HT1080 (cell line): ENCODE measurements at places on chromosomes 7 and 10.
A peak's percentile ranks its signal among the peaks of the same experiment; 100 is the strongest.

GRCh38 chr10:24340883-24341282 lies 131.9 kb downstream of the KIAA1217 start:
- no peak for DNase-seq

DNA sequence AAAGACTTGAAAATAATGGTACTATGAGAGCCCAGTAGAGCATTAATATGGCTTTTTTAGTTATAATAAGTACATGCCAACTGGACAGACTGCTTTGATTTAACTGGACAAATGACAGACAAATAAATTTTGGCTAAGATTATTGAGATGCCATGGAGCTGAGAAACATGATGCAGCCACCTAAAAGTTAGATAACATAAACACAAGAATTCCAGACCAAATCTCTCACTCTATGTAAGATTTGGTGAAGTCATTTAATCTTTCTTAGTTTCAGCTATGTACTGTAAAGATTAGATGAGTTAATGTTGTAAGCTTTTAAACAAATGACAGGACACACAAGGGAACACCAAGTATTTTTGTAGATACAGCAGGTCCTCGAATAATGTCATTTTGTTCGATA lies 118.2 kb downstream of the CACNA2D1 start:
- no peak for DNase-seq

- no peak for DNase-seq
Observed at GRCh38 chr7:24034251-24034650, 249.7 kb upstream of the NPY start.

GRCh38 chr7:151459726-151460473 lies 20.0 kb upstream of the CRYGN start:
- peak; percentile 72 for DNase-seq

DNA sequence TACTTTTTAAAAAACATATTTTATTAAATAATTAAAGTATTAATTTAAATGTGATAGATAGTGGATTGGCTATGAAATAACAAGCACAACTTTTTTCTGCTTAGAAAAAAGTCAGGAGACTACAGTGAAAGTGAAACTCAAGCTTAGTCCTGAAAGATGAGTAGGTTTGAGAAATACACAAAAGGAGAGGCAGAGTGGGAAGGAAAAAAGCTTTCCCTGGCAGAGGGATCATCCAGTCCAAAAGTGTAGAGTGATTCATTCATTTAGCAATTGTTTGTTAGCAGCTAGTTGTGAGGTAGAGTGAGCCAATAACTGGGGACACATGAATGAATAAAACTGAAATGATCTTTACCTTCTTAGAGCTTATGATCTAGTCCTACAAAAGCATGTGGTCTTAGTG lies 93.5 kb downstream of the FOXP2 start:
- DNase-seq = peak; percentile 44

- DNase-seq = no peak
Observed at GRCh38 chr7:140082770-140083169, 20.0 kb upstream of the PARP12 start.

GRCh38 chr7:25716421-25716820 lies 435.6 kb upstream of the NFE2L3 start:
- peak; percentile 73 for DNase-seq

GRCh38 chr7:6074612-6075380 lies 43.6 kb downstream of the ANKRD61 start:
- no peak for DNase-seq

DNA sequence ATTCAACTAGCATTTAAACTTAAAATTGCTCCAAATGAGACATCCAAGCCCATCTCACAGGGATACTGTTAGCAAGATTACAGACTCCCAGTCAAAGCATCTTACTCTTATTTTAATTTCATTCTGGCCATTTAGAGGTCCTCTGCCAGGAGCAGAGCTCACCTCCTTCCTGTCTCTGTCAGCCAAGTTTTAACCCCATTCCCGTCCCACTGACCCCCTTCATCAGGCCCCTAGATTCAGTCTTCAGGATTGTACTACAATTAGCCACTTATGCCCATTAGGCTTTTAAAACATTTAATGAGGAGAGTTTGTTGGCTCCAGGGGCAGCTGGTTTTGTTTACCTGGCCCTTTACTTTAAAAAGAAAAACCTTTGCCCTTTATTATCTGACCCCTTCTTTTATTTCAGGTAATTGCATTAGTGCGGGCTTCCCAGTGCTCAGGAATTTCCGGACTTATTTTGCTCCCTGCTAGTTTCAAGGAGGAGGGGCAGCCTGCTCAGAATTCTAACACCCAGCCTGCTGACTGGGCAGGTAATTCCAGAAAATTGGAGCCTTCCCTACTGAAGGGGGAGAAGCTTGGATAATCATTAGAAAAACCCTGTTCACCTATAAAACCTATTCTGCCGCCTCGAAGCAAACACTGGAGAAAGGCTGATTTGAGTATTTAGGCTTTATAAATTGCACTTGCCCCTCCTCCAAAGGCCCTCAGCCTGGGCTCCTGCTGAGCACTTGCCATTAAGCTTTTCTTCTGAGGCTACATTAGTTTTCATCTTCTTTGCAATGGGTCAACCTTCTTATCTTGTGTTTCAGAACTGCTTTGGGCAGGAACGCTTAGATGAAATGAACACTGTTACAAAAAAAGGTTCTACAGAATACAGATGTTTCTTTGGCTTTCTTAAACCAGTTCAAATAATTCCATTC lies 200.5 kb upstream of the HPS1 start:
- no peak for DNase-seq

DNA sequence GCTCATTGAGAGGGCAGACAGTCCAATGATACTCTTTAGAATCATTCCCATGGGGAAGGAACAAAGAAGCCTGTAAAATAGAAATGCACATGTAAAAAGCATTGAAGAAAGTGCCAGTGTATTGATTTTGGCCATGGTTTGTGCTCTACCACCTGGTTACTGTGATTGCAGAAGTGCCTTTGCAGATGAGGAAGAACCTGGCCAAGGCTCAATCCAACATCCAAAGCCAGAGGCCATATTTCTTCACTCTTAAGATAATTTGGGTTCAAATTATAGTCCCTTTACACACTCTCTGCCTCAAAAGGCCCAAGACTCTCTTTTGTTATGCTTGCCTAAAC lies 122.1 kb downstream of the EGFR start:
- no peak for DNase-seq

DNA sequence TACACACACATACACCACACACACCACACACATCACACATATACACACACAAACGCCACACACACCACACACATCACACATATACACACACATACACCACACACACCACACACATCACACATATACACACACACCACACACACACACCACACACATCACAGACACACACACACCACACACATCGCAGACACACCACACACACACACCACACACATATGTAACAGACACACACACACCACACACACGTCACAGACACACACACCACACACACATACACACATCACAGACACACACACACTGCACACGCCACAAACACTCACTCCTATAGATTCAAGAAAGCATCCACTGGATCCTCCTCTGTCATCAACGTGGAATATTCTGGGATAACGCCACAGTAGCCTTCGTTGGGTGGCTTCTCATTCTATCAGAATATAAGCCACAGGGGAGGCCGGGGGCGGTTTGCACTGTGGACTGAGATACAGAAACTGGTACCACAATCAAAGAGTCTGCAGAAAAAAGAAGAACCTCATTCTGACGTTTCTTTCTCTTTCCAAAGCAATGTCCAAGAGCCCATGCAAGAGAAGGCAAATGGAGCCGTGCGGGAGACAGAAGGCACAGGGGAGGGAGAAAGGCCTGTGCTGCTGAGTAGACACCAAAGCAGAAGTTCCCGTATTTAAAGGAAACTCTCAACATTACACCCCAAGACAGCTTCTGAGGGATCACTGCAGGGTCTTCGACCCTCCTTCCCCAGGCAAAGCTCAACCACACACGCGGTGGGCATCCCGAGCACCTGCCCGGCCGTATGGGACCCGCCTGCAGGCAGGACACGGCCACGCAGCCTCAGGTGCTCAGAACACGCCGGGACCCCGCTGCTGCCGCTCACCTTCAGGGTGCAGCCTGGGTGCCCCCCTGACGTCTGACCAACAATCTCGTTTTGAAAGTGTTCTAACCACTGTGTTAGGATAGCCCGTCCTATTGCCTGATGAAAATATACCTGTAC lies 321.2 kb downstream of the DNAJB6 start:
- no peak for DNase-seq

- DNase-seq = no peak
Observed at GRCh38 chr7:30196408-30196807, 61.6 kb downstream of the MTURN start.

GRCh38 chr10:1200866-1201807 lies 145.0 kb downstream of the WDR37 start:
- no peak for DNase-seq

- DNase-seq = peak; percentile 90
Observed at GRCh38 chr7:70178787-70179186, 580.5 kb downstream of the AUTS2 start.

- peak; percentile 70 for DNase-seq
Observed at GRCh38 chr10:44180321-44181168, 204.4 kb downstream of the CXCL12 start.

GRCh38 chr10:128927497-128928161 lies 539.4 kb upstream of the MGMT start:
- no peak for DNase-seq

- DNase-seq = no peak
Observed at GRCh38 chr7:128025819-128026218, 5.4 kb downstream of the LRRC4 start.

DNA sequence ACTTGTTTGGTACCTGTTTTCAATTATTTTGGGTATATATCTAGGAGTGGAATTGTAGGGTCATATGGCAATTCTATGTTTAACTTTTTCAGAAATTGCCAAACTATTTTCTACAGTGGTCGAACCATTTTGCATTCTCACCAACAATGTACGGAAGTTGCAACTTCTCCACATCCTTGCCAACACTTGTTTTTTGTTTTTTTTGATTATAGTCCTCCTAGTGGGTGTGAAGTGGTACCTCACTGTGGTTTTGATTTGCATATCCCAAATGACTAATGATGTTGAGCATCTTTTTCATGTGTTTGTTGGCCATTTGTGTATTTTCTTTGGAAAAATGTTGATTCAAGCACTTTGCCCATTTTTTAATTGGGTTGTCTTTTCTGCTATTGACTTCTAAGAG lies 122.1 kb downstream of the RPS24 start:
- DNase-seq = no peak

DNA sequence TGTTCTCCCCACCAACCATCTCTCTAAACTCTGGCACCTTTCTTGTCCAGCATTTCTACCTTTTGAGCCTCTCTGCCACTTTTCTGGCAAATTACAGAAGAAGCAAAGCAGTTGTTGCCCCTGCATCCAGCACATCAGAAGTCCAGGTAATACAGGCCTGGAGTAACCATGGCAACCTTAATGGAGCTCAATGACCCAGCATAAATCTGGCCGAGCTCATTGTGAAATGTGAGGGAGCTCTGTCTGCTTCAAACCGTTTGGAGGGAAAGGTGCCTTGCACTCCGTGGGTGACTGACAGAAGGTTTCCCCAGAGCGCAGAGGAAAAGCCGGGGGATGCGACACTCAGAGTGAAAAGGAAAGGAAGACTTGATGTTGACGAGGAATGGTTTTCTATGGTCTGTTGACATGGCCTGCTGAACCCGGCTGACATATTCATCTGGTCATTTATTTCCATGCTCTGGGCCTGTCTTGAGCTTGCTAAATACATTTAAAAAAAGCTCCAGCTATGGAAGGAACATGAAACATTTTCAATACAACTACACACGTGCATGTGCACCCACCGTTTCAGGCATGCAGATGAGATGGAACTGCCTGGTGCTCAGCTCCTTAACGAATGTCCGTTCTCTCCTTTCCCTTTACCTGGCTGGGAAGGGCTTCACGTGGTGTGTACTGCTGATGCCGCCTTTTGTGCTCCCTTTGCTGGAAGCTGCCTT lies 74.9 kb downstream of the ADRA2A start:
- no peak for DNase-seq

DNA sequence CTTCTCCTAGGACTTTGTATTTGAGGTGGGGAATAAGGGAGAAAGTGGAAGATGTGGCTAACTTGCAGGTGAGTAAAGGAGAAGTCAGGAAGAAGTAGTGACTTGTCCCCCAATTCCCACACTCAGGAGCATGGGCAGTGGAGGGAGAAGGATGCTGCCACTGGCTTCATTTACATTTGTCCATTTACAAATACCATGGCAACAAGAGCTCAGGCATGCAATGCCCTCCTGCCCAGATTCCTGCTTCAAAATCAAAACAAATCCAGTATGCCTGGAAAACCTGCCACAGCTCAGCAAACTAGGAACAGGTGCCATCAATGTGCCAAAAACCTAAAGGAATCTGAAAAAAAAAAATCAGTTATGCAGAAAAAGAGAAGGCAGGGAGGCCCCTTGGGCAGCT lies 139.9 kb downstream of the KCNMA1 start:
- no peak for DNase-seq
